Neural progenitor cell (in vitro differentiated cells): ENCODE measurements at places on chromosomes 13 and 19. TPM values are rescaled to one million over a fixed set of nuclear protein-coding genes. Genes with fewer than 3 reads are reported as not detected.

KLK4 gene
- 0.68 TPM in 1 of 2 replicates, not detected in the other for total RNA-seq

FGF22 gene
- total RNA-seq = 0.37 TPM in 1 of 2 replicates, not detected in the other

N4BP2L1 gene
- total RNA-seq = 0.77 and 1.2 TPM in 2 replicates

RASA3 gene
- total RNA-seq = 2.9 and 6.0 TPM in 2 replicates

MEIOSIN gene
- 0.06 TPM in 1 of 2 replicates, not detected in the other for total RNA-seq

ZNF841 gene
- total RNA-seq = 17.6 and 18.3 TPM in 2 replicates

DNA sequence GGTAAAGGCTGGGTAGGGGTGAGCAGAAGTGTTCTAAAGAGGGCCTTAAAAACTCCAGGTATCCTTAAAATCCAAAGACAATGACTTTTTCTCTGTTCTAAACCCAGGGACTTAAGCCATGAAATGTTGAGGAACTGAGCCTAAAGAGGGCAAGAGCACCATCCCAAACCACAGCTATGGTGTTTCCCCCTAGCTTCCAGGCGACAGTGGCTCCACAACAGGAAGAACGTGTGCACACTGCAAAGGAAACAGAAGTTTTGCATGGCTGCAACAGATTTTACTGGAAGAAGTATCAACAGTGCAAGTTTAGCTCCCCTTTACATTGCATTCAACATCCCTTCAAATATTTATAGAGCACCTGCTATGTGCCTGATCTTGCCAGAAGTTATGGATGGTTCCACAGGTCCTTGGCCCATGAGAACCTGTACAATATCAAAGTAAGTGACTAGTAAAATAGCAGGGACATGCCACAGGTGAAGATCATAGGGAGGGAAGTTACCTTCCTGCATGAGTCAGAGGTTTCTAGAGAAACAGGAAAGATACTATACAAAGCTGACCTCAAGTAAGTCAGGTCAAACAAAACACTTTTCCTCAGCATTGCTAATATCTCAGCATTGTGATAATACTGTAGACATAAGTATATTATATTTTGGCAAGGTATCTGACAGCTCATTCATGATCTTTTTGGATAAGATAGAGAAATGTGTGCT, 8.4 kb upstream of the KCTD12 start:
- peaks cover 55% of the 10 kb centered on the region for H3K27me3 ChIP-seq
- H3K36me3 ChIP-seq = no peaks in the 10 kb centered on the region
- no peak overlapping the region for H3K4me3 ChIP-seq
- H3K27ac ChIP-seq = no peak overlapping the region

GRCh38 chr19:14342809-14343208, 38.4 kb upstream of the ADGRE5 start:
- H3K4me3 ChIP-seq = no peak overlapping the region
- no peak for DNase-seq
- no peaks in the 10 kb centered on the region for H3K27me3 ChIP-seq
- H3K36me3 ChIP-seq = no peaks in the 10 kb centered on the region
- no peak overlapping the region for H3K27ac ChIP-seq

DNA sequence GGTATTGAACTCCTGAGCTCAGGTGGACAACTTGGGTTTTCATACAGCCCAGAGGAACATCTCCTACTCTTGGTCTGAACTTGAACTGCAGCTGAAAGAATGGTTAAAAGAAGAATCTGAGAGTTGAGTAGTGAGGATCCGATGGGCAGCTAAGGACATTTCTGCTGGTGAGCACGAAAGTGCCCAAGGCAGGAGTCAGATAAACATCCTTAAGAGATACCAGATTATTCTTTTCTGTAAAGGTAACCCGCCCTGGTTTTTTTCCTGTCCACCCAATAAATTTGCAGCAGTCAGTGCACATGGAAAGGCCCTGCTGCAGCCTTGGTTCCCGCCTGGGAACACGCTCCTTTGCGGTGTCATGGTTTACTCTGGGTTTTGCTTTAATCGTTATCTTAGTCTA, 78.4 kb upstream of the ARHGEF7 start:
- no peak for DNase-seq
- H3K27ac ChIP-seq = no peak overlapping the region
- no peak overlapping the region for H3K4me3 ChIP-seq
- H3K4me1 ChIP-seq = no peaks in the 10 kb centered on the region

DNA sequence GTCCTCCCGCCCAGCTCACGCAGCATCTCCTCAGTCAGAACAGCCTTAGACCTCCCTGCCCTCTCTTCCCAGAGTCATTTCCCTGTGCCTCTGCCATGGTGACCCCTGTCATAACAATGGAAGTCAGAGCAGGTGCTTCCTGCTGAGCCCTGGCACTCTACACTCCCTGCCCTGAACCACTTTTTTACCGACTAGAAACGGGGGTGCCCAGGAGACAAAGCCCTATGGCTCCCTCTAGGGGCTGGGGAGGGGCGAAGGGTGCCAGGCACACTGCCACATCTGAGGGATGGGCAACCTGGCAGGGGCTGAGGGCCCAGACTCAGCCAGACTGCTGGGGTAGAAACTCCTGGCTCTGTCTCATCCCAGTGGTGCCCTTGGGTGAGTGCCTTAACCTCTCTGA, 16.4 kb downstream of the ZNF574 start:
- H3K4me1 ChIP-seq = peaks cover 19% of the 10 kb centered on the region
- H3K4me3 ChIP-seq = no peak overlapping the region
- no peak overlapping the region for H3K27ac ChIP-seq
- peaks cover 4% of the 10 kb centered on the region for H3K27me3 ChIP-seq

- DNase-seq = no peak
- no peaks in the 10 kb centered on the region for H3K4me1 ChIP-seq
- no peak overlapping the region for H3K27ac ChIP-seq
- H3K36me3 ChIP-seq = no peaks in the 10 kb centered on the region
- H3K27me3 ChIP-seq = no peaks in the 10 kb centered on the region
- no peak overlapping the region for H3K4me3 ChIP-seq
Observed at GRCh38 chr13:29160862-29161261, 340.7 kb downstream of the MTUS2 start.

DNA sequence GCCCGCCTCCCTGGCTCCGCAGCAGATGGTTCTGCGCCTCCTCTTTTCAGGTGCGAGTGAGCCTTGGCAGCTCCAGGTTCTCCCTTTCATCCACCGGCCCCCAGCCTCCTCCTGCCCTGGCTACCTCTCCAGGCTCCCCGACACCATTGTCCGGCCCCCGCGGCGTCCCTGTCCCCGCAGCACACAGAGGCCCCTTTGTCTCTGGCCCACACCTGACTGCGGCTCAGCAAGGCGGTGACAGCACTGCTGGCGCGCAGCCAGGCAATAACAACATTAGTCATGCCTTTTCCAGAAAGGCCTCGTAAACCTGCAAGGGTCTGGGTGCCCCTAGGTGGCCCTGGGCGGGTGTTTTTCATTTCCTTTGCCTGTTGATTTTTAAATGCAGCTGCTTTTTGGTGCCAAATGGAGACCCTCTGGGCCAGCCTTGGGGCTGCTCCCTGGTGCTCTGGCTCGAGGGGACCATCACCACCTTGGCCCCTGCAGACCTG, 73.2 kb upstream of the MEDAG start:
- no peaks in the 10 kb centered on the region for H3K4me1 ChIP-seq
- no peak overlapping the region for H3K4me3 ChIP-seq
- no peaks in the 10 kb centered on the region for H3K27me3 ChIP-seq
- no peak overlapping the region for H3K27ac ChIP-seq
- no peaks in the 10 kb centered on the region for H3K36me3 ChIP-seq

DNA sequence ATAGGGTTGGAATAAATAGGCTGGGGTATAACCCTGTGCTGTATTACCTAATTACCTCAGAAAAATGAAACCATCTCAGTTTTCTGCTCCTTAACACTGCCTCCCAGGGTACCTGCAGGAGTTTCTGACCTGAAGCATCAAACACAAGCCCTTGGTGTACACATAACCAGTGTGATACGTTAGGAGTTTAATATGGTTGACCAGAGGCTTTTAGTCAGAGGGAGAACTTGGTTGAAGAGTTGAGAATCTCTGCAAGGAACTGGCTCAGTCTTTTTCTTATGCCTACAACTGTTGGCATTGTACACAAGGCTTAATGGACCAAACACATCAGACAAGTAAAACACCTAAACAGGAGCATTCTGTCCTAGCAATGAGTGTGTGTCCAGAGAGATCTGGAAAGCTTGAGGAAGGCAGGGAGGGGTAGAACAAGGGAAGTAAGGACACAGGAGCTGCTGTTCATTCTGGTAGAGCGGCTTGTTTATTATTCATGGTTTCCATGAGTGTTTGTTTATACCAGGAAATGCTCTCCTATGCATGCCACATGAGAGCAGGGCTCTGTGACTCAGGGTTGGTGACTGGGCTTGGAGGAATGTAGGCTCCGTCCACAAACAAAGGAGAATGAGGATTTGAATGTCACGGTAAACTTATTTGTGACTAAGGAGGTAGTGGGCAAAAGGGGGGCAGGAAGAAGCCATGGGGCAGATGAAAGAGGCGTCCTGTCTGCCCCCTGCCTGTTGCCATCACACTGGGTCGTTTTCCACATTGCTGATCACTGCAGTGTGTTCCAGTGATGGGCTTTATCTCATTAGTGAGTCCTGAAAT, 11.9 kb upstream of the SPATA13 start:
- no peak overlapping the region for H3K27ac ChIP-seq
- no peak for DNase-seq
- H3K4me1 ChIP-seq = peaks cover 15% of the 10 kb centered on the region
- H3K27me3 ChIP-seq = no peaks in the 10 kb centered on the region

- no peaks in the 10 kb centered on the region for H3K36me3 ChIP-seq
- peak; percentile 82 for DNase-seq
- no peaks in the 10 kb centered on the region for H3K4me1 ChIP-seq
- H3K27ac ChIP-seq = no peak overlapping the region
Observed at GRCh38 chr19:51607920-51608562, 22.2 kb downstream of the SIGLEC5 start.

- H3K4me3 ChIP-seq = no peak overlapping the region
- DNase-seq = no peak
- no peaks in the 10 kb centered on the region for H3K27me3 ChIP-seq
- no peaks in the 10 kb centered on the region for H3K36me3 ChIP-seq
- no peaks in the 10 kb centered on the region for H3K4me1 ChIP-seq
- no peak overlapping the region for H3K27ac ChIP-seq
Observed at GRCh38 chr19:1967087-1967608, 26.2 kb downstream of the CSNK1G2 start.

DNA sequence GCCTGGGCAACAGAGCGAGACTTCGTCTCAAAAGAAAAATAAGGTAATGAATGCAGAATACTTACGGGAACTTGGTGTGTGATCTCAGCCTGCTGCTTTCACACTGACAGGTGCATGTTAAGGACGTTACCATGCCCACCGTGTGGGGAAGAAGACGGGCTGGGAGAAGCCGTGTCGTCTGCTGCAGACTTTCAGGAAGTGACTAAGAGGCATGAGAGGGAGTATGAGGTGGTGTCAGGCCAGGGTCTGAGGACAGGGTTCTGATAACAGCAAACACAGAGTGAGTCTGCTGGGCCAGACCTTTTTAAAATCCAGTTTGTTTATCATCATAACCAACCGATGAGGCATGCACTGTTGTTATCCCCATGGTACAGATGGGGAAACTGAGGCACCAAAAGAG, 13.6 kb upstream of the GALP start:
- no peak for DNase-seq
- no peak overlapping the region for H3K27ac ChIP-seq
- no peaks in the 10 kb centered on the region for H3K36me3 ChIP-seq
- no peaks in the 10 kb centered on the region for H3K4me1 ChIP-seq
- no peak overlapping the region for H3K4me3 ChIP-seq

- H3K36me3 ChIP-seq = no peaks in the 10 kb centered on the region
- DNase-seq = no peak
Observed at GRCh38 chr19:18499055-18499775, 22.7 kb downstream of the ELL start.

- no peak for DNase-seq
- H3K27me3 ChIP-seq = no peaks in the 10 kb centered on the region
- no peaks in the 10 kb centered on the region for H3K4me1 ChIP-seq
- no peaks in the 10 kb centered on the region for H3K36me3 ChIP-seq
- no peak overlapping the region for H3K4me3 ChIP-seq
Observed at GRCh38 chr13:109569958-109570711, 216.2 kb downstream of the IRS2 start.

- H3K36me3 ChIP-seq = peaks cover 4% of the 10 kb centered on the region
- H3K4me1 ChIP-seq = no peaks in the 10 kb centered on the region
- H3K27me3 ChIP-seq = no peaks in the 10 kb centered on the region
- peak within 1 kb of the TSS; percentile 91 for H3K27ac ChIP-seq
- DNase-seq = peak; percentile 98
Observed at GRCh38 chr19:20167020-20167644, at the start of gene ZNF486. ZNF486 (plus strand) TSS chr19:20167214; CDS start chr19:20167331, 117 bp downstream.

- no peak overlapping the region for H3K27ac ChIP-seq
- H3K4me1 ChIP-seq = peaks cover 3% of the 10 kb centered on the region
- H3K36me3 ChIP-seq = no peaks in the 10 kb centered on the region
- H3K4me3 ChIP-seq = no peak overlapping the region
- H3K27me3 ChIP-seq = no peaks in the 10 kb centered on the region
- DNase-seq = no peak
Observed at GRCh38 chr13:78085434-78086225, 167.0 kb upstream of the EDNRB start.

DNA sequence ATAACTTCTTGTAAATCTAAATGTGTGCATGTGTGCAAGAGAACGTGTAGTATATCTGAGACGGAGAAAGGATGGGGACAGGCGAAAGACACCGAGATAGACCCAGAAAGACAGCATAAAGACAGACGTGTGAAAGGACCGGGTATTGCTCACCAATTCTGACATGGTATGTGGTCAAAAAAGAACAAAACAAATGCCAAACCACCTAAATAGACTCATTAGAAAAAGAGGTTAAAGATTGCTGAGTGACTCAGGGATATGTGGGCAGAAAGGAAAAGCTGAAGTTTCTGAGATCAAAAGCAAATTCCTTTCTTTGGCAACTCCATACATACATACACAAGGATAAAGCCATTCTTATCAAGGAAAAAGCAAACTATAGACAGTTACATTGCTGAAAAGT, 179.7 kb upstream of the TSC22D1 start:
- H3K4me1 ChIP-seq = peaks cover 9% of the 10 kb centered on the region
- H3K4me3 ChIP-seq = no peak overlapping the region
- H3K36me3 ChIP-seq = no peaks in the 10 kb centered on the region
- H3K27me3 ChIP-seq = no peaks in the 10 kb centered on the region
- H3K27ac ChIP-seq = no peak overlapping the region

DNA sequence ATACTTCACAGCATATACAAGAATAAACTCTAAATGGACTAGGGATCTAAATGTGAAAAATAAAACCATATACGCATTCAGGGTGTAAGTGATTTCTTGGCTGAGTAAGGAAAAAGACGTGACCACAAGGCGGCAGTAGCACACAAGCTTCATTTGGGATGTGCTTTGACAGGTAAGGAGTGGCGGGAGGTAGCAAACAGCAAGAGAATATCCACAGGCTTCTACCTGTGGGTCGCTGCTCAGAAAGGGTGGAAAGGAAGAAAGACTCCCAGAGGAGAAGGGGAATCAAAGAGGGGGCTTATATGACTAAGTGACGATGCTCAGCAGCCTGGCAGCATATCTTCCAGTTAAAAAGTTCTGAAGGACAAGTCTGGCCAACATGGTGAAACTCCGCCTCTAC, 2.5 kb upstream of the ZNF121 start:
- H3K27me3 ChIP-seq = no peaks in the 10 kb centered on the region
- peak; percentile 81 for DNase-seq
- peaks cover 4% of the 10 kb centered on the region for H3K4me1 ChIP-seq
- H3K27ac ChIP-seq = no peak overlapping the region
